ENCODE measurements at places on chromosomes 1 and 21.

GRCh38 chr21:28669321-28669720, 323.4 kb downstream of the LTN1 start:
- no peak for DNase-seq

DNA sequence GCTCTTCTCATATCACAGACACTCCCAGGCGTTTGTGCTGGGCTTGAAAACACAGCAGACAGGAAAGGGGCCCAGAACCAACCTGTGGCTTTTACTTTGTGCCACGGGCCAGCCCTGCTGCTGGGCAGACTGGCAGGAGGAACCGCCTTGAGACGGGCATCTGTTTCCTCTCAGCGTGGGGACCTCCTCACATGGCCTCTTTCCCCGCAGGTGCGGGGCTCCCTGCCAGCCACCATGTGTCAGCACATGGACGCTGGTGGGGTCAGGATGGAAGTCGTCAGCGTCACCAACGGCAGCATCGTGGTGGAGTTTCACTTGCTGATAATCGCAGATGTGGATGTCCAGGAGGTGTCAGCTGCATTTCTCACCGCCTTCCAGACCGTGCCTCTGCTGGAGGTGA, 47.8 kb downstream of the UMODL1 start:
- DNase-seq = no peak

DNA sequence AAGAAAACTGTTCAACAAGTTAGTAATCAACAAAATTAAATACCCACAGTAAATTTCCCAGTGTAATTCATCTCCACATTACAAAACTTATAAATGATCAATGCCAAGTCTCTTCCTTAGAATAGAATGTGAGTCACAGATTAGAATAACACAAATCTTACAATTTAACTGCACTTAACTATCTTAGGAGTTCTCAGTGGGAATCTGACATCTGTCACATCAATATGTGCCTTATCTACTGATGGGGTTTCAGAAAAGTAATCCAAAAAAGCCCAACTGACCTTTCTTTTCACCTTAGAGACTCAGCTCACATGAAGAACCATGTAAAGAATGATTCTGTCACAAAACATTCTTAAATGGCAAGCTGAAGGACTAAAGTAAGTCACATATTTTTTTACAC, 141.4 kb downstream of the RERE start:
- no peak for DNase-seq

DNA sequence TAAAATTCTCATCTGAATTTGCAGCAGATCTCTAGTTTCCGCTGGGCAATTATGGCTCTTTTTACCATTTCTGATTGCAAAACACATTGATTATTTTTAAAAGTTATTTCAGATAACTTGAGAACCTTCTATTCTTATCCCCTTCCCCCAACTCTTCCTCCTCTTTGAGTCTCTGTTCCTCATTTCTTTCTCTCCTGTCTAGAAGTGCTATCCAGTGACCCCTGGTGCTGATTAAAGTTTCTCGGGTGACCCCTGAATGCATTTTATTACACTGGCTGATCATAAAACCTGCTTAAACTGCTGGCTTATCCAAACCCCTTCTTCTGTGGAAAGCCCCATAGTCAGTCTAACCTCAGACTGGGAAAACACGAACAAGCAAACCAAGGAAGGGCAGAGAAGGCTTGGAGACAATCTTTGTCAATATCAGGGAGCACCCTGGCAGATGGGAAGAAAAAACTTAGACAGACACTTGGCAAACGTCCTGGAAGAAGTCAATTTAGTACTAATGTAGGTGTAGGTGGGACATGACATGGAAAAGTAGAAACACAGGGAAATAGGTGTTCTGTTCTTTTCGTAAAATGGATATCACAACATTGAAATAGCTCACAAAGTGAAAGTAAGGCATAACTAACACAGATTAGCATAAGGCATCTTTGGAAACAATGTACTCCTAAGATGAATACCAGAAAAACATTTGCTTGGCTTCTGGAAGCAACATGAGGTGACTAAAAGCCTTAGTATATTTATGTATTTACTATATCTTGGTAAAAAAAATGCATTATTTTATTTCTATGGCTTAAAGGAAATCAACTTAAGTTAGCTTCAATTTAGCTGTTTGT, 61.4 kb downstream of the GORAB start:
- DNase-seq = no peak

- DNase-seq = no peak
Measured at GRCh38 chr1:3318329-3318728, 136.1 kb upstream of the ARHGEF16 start.

DNA sequence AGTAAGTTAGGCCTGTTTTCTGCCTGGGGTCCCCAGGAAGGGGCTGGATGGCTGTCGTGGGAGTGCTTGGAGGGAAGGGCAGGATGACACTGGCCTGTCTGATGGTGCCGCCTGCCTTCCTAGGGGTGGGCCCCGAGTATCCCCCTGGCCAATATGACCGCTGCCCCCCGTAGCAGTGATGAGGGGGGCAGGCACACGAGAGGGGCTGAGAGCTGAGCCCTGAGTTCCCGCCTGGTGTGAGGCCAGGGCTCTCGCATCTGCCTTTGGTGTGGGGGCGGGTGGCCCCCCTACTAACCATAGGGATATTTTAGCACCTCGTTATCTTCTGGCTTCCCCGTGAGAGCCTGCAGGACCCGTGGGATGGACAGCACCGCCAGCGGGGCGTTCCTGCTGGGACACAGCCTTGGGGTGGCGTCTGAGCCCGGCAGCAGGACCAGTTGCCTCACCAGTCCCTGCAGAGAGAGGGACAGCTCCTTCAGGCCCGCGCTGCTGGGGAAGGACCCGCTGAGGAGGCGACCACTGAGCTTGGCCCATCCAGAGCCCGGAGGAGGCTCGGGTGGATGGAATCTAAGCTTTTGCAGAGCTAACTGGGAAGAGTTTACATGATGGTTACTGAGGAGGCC, 10.4 kb downstream of the KRTAP10-1 start:
- no peak for DNase-seq

GRCh38 chr1:55049914-55050278, 10.5 kb downstream of the PCSK9 start:
- DNase-seq = peak; percentile 43

DNA sequence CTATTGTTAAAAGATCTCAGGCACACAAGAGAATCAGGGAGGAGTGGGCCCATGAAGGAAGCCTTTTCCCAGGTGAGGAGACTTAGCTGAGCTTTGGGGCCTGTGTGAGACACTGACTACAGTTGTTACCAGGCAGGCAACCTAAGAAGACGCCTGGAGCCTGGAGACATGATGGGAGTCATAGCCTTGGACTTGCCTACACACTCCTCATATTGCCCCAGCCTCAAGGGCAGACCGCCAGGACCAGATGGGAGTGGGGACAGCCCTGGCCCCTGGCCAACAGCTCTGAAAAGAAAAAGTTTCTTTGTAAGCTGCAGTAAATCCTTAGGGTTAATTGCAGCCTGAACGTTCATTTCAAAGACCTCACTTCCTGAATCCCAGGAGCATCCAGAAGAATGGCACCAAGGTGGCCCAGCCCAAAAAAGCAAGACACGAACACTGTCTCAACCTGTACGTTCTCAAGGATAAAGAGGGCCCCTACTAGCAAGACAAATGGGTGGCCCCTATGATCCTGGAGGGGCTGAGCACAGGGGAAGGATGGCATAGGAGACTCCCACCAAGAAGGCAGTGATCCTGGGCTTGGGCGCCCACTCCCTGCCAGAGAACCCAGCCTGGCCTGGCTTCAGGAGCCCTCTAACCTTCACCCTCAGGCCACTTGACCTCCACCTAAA, 33.2 kb upstream of the BTG2 start:
- DNase-seq = no peak

GRCh38 chr1:45979074-45979777, 153.2 kb downstream of the PIK3R3 start:
- DNase-seq = no peak

- peak; percentile 10 for DNase-seq
Measured at GRCh38 chr1:92695104-92695503, 89.8 kb downstream of the EVI5 start.

GRCh38 chr1:15388201-15388880, 21.3 kb upstream of the EFHD2 start:
- no peak for DNase-seq

GRCh38 chr1:235567812-235568503, 63.7 kb upstream of the B3GALNT2 start:
- no peak for DNase-seq

DNA sequence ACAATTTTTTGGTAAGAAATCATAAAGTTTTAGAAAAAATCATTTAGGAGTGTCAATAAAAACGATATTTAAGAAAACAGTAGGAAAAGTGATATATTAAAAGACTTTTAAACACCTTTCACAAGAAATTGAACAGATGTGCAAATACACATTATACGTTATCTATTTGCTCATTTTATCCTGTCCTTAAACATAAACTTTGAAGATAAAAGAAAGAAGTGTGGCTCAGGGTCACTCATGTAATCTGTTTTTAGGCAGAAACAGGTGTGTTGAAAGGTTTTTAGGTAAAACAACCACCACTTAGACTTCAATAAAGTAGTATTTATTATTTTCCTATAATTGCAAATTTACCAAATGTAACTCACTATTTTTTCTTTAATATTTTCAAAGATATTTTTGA, 13.1 kb downstream of the AMY2B start:
- no peak for DNase-seq

DNA sequence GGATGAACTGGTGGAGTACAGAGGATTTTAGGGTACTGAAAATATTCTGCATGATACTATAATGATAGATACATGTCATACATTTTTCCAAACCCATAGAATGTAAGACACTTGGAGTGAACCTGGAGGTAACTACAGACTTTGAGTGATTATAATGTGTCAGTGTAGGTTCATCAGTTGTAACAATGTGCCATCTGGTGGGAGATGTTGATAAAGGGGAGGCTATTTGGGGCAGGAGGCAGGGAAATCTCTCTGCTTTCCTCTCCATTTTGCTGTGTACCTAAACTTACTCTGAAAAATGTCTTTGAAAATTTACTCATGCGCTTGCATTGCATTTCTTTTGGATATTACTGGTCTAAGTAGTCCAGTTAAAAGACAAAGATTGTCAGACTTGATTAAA, 35.2 kb downstream of the PTBP2 start:
- no peak for DNase-seq

GRCh38 chr21:46634966-46635323, 529 bp upstream of the PRMT2 start:
- peak; percentile 93 for DNase-seq

DNA sequence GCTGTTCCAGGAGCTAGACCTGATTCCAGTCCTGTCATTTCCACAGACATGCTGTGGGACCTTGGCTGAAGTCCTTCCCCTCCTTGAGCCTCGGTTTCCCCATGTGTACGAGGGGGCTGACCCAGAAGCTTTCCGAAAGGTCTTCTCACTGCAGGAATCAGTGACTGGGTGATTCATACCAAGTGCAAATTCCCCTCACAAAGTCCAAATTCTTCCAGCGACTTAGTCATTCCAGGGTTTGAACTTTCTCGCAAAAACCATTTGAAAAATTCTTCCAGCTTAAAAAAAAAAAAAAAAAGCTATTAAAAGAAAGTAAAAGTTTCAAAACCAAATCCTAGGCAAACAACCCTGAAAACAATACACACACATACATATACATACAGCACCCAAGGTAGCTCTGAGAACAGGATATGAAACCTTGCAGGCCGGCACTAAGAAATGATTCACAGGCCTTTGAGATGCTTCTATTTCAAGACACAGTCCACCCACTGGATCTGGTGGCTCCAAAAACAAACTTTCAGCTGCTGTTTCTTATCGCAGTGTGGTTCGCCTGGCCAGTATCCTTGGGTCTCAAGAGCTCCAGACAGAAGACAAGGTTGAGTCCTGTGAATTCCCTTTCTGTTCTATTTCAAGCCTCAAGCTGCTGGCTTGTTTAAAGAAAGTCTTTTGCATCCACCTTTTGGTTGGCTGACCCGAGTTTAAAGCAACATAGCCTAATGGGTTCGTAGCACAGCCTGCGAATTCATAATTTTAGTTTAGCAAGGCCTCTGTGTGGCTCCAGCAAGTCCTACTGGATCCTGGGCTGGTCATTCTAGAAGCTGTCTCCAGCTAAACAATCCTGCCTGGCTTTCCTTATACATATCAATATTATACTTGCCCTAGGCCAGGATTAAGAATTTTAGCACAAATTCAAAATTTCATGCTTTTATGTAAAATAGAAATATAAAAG, 18.0 kb upstream of the ID3 start:
- DNase-seq = peak; percentile 90

- no peak for DNase-seq
Measured at GRCh38 chr1:43074244-43074643, 97.8 kb downstream of the EBNA1BP2 start.

DNA sequence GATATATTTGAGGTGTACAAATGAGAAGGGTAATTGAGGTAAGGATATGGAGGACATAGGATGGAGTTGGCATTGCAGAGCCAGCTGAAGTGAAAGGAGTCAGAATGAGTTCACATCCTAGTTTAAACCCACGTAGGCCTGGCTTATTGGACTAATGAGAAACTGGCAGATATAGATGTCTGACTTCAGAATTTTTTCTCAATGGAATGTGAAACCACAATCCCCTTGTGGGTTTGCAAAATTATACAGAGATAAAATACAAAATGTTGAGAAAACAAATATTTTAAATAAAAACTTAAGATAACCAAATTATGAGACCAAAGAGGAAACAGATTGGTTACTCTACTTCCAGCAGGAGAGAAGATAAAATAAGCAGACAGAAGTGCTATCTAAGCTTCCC, 277.4 kb upstream of the LRRC7 start:
- peak; percentile 56 for DNase-seq

DNA sequence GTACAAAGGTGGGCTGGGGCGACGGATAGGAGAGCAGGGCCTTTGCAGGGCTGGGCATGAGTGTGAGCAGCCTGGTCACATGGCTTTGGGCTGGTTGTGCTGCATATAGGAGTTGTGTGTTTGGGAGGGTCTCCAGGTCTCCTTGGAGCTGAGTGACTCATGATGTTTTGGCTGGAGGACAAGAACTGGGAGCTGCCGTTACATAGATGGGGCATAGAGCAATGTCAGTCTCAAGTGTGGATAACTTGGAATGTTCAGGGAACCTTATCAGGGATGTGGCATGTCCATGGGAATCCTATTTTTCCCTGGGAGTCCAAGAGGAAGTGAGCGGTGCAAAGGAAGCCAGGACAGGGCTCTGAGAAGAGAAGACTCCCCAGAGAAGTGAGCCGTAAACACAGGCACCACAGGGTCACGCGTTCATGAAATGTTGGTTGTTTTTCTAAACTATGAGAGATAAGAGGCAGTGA, 136.4 kb upstream of the KCNE2 start:
- DNase-seq = peak; percentile 72

- no peak for DNase-seq
Measured at GRCh38 chr1:47817861-47818260, 179.3 kb downstream of the TRABD2B start.

DNA sequence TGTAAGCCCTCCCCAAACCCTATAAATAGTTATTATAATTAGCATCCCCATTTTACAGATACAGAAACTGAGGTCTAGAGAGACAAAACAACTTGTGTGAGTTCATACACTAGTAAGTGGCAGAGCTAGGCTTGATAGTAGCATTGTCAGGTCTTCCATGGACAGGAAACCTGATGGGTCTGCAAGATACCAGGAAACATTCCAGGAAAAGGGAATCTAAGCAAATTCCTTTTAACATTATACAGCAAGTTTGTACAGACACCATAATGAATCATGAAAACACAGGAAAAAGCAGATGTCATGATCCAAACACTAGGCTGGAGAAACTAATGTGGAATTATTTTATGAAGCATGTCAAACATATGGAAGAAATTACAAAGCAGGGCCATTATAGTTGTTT, 89.1 kb upstream of the KCNK2 start:
- peak; percentile 94 for DNase-seq

Data from fibroblast of upper back skin (primary cell).